ENCODE measurements at places on chromosomes 13 and 19.
A peak's percentile ranks its signal among the peaks of the same experiment; 100 is the strongest.

- DNase-seq: no peak
Measured at GRCh38 chr13:53207556-53207955, 178.9 kb downstream of the OLFM4 start.

GRCh38 chr13:109043636-109044035 lies 414.2 kb downstream of the MYO16 start:
- no peak for DNase-seq

GRCh38 chr19:53906211-53907192 lies 2.6 kb upstream of the CACNG7 start:
- DNase-seq: no peak

- DNase-seq: no peak
Measured at GRCh38 chr13:42007844-42008243, 40.6 kb upstream of the DGKH start.

GRCh38 chr19:2154587-2155075 lies 3.3 kb upstream of the AP3D1 start:
- DNase-seq: no peak

GRCh38 chr13:28347456-28348371 lies 147.2 kb downstream of the FLT1 start:
- no peak for DNase-seq

- no peak for DNase-seq
Measured at GRCh38 chr13:21777813-21778212, 106.9 kb downstream of the FGF9 start.

DNA sequence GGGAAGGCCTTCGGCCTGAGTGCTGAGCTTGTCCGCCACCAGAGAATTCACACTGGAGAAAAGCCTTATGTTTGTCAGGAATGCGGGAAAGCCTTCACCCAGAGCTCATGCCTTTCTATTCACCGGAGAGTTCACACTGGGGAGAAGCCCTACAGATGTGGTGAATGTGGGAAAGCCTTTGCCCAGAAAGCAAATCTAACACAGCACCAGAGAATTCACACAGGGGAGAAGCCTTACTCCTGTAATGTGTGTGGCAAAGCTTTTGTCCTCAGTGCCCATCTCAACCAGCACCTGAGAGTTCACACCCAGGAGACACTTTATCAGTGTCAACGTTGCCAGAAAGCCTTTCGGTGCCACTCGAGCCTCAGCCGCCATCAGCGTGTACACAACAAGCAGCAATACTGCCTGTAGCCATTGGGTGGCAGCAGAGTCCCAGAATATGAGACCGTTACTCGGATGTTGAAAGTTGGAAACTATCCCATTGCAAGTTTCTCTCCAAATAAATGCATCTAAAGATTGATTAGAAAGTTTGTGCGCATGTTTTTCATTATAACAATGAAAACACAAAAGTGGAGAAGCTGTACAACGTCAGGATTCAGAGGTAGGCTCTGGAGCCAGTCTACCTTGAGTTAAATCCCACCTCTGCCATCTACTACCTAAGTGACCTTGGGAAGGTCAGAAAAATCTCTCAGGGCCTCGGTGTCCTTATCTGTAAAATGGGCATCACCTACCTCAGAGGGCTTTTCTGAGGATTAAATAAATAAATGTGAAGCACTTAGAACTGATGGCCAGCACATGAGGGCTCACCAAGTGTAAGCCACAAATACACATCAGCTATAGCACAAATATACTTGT lies 21.1 kb downstream of the ZNF473 start:
- no peak for DNase-seq

DNA sequence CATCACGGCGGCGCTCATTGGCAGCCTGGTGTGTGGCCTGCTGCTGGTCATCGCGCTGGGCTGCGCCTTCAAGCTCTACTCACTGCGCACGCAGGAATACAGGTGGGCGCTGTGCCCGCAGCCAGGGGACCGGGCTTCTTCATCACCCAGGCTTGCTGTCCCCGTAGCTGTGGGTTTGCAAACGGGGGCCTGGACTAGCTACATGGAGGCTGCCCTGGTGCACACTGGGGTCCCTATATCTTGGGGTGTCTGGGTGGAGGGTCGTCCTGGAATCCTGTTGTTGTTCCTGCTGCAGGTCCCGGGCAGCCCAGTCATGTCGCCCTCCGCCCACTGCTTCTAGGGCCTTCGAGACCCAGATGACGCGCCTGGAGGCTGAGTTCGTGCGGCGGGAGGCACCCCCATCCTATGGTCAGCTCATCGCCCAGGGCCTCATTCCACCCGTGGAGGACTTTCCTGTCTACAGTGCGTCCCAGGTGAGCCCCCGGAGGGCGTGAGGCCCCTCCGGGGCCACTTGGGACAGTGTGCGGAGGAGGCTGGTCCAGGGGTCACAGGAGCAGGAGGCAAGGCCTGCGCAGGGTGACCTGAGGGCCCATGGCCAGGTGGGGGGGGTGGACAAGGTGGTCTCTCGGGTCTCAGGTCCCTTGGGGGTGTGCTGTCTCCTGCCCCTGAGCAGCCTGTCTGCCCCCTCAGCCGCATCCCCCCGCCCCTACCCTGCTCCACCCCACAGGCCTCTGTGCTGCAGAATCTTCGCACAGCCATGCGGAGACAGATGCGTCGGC lies 12.3 kb downstream of the LRP3 start:
- DNase-seq: no peak

DNA sequence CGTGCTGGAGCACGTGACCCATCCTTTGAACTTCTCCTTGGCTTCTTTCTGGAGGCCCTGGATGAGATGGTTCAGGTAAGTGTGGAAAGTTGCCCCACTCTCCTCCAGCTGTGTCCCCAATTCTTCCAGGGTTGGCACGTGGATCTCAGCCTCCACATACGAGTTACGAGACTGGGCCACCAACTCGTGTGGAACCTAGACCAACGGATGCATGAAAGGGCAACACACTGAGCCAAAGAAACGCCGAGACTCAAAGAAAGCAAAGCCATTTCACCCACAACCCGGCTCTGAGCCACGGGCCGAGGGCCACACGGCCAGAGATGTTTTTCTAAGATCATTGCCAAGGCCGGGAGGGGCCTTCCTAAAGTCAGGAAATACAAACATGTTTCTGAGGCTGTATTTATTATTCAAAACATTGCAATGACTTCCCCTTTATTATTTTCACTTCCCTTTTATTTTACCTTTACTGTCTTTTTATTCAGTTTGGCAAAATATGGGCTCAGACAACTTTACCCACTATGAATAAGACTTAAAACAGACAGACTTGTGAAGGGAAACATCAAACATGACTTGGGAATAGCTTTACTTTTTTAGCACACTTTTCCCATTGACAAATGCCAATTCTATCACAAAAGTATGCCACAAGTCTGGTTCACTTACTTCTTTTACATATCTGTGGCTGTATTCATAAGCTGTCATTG lies 94.6 kb downstream of the KL start:
- no peak for DNase-seq

DNA sequence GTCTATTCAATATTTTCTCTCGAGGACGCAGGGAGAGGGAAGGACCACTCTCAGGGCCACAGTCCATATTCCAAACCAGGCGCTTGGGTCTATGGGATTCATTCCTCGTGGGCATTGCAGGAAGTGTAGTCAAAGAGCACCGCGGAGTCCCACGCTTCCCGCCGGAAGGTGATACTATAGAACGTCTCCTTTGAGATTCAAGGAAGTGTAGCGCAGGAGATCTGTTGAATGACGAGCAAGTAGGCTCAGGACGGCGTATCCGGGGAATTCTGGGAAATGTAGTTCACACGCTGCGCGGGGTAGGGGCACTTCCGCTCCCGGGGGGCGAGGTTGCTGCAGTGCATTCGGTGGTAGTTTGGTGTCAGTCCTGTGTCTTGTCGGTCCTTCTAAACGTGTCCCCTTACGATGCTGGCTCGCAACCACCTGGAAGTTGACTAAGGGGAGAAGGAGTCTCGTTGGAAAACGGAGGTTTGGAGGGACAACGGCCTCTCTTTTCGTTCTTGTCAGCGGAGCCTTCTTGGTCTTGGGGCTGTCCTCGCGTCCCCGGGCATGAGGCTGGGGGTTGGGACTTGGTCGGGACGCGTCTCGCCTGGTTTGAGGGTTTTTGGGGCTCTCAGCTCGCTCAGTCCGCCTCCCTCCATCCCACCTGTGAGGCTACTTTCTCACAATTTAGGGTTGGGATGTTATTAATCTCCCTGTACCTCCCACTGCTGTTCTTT lies at the start of gene ZNF284:
Gene ZNF284 (plus strand): TSS at position 336 of the 719 bp plus-strand sequence. CDS start 4,231 bp downstream, outside the sequence.
- peak; percentile 91 for DNase-seq

- no peak for DNase-seq
Measured at GRCh38 chr13:22776394-22777186, 404.2 kb upstream of the SGCG start.

- DNase-seq: peak; percentile 77
Measured at GRCh38 chr19:55146078-55146704, 2.8 kb downstream of the TNNT1 start.

GRCh38 chr13:111468037-111468959 lies 147.9 kb downstream of the TEX29 start:
- DNase-seq: no peak

- DNase-seq: no peak
Measured at GRCh38 chr19:4352701-4353121, 9.3 kb downstream of the MPND start.

DNA sequence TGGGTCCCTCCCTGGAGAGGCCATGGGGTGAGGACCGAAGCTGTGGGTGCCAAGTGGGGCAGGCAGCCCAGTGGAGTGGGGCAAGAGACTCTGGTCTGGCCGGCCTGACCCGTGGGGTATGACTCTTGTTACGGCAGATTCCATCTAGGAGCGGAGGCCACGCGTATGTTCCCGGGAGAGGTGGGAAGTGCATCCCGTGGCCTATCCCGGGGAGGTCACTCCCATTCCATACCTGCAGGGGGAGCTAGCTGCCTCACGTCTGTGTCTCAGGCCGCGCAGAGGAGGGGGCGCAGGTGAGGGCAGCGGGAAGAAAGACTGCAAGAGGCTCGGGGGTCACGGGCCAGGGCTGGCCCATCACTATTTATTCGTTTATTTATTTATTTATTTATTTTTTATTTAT lies 4.9 kb downstream of the CSNK1G2 start:
- no peak for DNase-seq

- DNase-seq: no peak
Measured at GRCh38 chr19:58154287-58154678, 3.7 kb upstream of the ZNF329 start.

GRCh38 chr13:48876289-48876688 lies 99.4 kb upstream of the FNDC3A start:
- DNase-seq: no peak

DNA sequence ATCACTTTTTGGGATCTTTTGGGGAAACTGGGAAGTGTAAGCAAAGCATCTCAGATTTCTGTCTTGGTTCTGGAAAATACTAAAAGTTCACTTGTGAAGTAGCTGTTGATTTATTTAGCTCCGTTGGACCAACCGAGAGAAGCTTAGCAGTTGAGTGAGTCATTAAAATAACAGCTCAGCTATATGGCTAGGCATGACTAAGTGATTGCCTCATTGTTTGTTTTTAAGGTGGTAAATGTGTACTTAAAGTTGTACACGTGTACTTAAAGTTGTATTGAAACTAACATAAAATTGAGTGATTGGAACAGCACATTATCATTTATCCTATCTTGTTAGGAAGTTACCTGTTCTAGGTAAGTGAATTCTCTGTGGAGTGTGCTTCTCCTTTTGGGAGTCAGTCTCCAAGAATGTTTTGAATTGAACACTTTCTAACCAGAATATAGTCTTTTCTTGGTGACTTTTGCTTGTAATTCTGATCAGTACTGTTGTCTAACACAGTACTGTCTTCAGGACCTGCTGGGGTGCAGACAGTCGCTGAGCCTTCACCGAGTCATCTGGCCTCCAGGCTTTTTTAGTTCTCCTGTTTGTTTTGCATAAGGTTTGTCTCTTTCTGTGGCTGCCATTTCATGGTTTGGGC lies 2.9 kb upstream of the DCUN1D2 start:
- DNase-seq: no peak

DNA sequence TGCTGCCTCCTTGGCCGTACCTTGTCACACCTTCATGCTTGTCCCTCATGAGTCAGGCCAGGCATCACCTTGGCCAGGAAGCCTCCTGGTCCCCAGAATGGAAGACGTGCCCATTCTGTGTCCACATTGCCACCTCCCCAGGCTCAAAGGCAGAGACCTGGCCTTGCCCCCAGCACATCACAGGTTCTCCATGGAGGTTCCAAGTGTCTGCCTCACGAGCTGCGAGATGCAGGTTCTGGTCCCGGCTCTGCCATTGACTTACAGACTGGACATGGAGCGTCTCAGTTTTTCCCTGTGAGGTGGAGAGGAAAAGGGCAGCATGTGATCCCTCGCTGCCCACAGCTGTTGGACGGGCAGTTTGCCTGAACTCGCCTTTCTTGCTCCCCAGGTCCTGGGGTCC lies 9.1 kb upstream of the SLC7A10 start:
- no peak for DNase-seq

DNA sequence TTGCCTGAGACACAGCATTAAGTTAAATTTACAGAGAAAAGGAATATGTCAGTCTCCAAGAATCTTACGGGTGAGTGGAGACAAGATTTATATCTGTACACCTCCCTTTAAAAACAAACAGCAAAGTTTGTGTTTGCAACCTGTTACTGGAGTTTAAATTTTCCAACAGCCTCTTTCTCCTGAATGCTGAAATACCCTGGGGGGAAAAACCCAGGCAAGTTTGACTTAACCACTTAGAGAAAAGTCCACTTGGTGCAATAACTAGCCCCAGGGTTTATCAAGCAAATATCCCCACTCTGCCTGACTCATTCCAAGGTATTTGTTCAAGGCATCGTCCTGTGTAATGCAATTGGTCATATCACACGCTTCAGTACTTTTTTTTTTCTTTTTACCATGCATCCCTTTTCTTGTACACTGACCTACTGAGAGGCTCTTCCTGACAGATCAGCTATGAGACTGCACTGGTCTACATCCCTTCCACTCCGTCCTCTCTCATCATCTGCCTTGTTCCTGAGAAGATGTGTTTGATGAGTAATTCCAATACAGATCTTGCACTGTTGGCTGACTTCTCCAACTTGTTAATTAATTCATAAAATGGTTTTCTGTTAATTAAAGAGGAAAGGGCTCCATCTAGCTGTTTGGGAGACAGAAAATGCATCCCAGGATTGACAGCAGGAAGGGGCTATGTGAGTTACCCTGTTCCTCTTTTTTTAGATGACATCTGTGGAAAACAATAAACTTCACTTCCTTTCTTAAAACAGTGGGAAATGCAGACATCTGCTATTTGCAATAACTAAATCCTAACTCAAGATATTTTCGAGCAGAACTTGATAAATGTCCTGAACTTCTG lies 212.5 kb upstream of the IRS2 start:
- no peak for DNase-seq
